A549 treated with AZD2906 at 1 μM for 4 hours (cell line): ENCODE measurements at places on chromosomes 7 and 10. TPM values are rescaled to one million over a fixed set of nuclear protein-coding genes. Genes with fewer than 3 reads are reported as not detected.

Gene CYP3A4
- total RNA-seq = 0.06 to 0.10 TPM (median 0.10 TPM) in 4 of 5 replicates, not detected in the other

Gene INMT
- total RNA-seq = 0.03 TPM in 1 of 5 replicates, not detected in the others

Gene LRRC18
- total RNA-seq = not detected in 5 replicates

Gene RNF32
- total RNA-seq = 0.58 to 1.5 TPM (median 1.3 TPM) in 5 replicates

Gene BTAF1
- 9.6 to 13.4 TPM (median 12.3 TPM) in 5 replicates for total RNA-seq

Gene PON3
- 32.5 to 39.3 TPM (median 39.2 TPM) in 5 replicates for total RNA-seq

Gene GCK
- 0.05 TPM in 1 of 5 replicates, not detected in the others for total RNA-seq
